Stimulated activated CD8-positive, alpha-beta memory T cell treated with anti-CD3 and anti-CD28 coated beads, Interleukin-4, amount 100 ng/mL, for 4 hours (primary cell): ENCODE measurements at places on chromosomes 1 and 21.

GRCh38 chr1:116666187-116667077 lies 1.1 kb downstream of the IGSF3 start:
- no peak for DNase-seq

GRCh38 chr1:111990878-111991718 lies 1.6 kb upstream of the KCND3 start:
- no peak for DNase-seq

DNA sequence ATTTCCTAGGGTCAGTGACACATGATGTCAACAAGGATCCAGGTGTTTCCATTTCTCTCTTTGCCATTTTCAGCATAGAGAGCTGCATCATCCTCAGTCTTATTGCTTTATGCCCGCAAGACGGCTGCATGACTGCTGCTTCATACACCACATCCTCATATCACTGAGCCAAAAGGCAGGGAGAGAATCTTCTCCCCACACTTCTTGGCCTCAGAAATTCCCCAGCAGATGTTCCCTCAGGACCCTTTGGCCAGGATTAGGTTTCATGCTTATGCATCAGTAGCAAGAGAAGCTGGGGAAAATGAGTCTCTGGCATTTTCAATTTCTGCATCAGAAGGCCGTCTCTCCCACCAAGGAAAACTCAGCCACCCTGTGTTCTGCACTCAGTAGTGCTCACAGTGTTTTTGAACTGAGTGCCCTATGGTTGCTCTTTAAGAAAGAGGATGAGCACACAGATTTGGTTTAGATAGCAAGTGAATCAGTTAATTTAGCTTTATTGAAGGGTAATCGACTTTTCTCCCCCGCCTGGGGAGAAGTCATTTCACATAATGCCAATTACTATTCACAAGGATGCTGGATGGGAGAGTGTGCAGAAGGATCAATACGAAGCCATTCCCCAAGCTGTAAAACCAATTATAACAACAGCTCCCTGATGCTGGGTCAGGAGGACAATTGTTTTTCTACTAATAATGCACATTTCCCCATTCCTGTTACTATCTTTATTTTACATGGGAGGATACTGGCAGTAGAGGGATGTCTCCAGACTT lies 360.2 kb downstream of the HHIPL2 start:
- DNase-seq: no peak

DNA sequence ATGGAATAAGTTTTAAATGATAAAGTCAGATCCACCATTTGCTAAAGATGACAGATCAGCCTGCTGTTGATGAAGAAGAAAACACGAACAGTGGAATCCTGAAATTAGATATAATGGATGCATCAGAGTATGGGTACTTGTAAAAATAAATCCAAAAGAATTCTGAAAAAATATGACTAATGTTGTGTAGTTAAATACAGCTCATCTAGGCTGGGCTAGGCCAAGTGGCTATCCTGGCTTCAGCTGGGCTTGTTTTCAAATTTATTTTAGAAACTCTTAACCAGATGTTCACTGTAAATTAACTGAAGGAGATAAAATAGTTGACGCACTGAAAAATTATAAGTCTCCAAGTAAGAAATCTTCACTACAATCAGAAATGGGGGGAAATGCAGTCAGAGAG lies 7.4 kb upstream of the RGS2 start:
- DNase-seq: no peak

GRCh38 chr1:38093569-38094520 lies 47.3 kb upstream of the POU3F1 start:
- no peak for DNase-seq

- no peak for DNase-seq
Measured at GRCh38 chr1:5887349-5887970, 104.8 kb downstream of the NPHP4 start.

GRCh38 chr1:101506541-101507164 lies 269.8 kb downstream of the S1PR1 start:
- no peak for DNase-seq

DNA sequence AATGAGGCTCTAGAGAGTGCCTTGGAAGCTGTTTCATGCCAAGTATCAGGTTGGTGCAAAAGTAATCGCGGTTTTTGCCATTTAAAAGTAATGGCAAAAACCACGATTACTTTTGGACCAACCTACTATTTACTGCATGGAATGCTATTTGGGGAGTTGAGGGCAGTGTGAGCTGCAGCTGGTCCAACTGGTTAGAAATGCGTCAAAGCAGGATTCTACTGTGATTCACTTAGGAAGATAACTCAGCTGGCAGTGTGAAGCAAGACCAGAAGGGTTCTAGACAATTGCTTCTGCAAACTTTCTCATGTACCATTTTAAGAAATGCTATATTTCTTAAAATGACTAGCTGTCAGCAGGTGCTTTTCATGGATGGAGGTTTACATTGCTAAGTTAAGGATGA lies 21.2 kb upstream of the PLA2G2C start:
- no peak for DNase-seq

DNA sequence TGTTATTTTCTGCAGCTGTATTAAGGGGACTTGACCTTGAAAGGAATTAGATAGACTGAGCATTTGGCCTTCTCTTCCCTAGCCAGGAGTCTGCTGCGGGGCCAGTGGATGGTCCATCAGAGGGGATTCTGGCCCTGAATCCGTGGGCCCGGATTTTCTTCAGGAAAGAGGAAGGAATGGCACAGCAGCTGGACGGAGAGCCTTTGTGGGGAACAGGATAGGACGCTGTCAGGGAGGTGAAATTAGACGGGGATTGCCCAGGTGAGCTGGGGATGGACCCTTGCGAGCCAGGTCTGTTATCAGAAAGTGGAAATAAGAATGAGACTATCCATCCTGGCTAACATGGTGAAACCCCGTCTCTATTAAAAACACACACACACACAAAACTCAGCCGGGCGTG lies 1.7 kb upstream of the C2CD2 start:
- DNase-seq: no peak

GRCh38 chr1:107789817-107790524 lies 175.0 kb downstream of the VAV3 start:
- no peak for DNase-seq
